ENCODE measurements at places on chromosomes 6 and 20. TPM values are rescaled to one million over a fixed set of nuclear protein-coding genes. Genes with fewer than 3 reads are reported as not detected.

DNA sequence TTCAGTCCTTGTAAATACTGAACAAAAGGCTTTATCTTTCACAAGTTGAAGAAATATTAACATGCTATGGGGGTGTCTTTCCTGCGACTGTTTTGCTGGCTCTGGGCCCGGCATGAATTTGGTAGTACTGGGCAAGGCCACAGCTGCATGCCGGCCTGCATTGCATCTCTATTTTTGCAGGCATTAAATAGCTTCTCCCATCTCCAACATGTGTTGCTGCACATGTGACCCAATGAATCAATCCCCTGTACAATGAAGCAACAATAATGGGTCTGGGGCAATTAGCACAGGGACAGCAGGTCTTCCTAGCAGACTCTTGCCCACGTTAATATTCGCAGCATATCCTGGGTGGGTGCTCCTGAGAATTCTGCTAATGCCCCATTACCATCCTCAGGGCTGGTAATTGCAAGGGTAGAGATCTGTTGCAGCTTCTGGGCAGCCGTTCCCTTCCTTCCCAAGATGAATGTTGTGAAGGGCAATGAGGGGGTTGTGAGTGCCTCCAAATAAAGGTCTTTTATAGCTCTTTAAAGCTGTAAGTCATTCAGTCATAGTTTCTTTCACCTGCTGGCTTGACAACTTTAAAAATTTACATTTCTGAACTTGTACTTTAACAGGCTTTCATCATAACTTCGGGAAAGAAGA lies 24.3 kb upstream of the CDYL start:
- H3K27me3 ChIP-seq = no peaks in the 10 kb centered on the region
- H3K27ac ChIP-seq = no peak overlapping the region
- H3K4me3 ChIP-seq = no peak overlapping the region
- H3K36me3 ChIP-seq = no peaks in the 10 kb centered on the region
- no peaks in the 10 kb centered on the region for H3K4me1 ChIP-seq

Gene SSTR4
- total RNA-seq = not detected

- H3K27me3 ChIP-seq = no peaks in the 10 kb centered on the region
- H3K4me1 ChIP-seq = peaks cover 13% of the 10 kb centered on the region
- H3K27ac ChIP-seq = no peak overlapping the region
These were observed 12.2 kb upstream of the ARMC2 start for GRCh38 chr6:108836061-108836460.

GRCh38 chr6:149218471-149218870 lies 99.0 kb upstream of the TAB2 start:
- H3K36me3 ChIP-seq = no peaks in the 10 kb centered on the region
- no peak for DNase-seq
- no peaks in the 10 kb centered on the region for H3K27me3 ChIP-seq
- H3K4me3 ChIP-seq = no peak overlapping the region
- no peak overlapping the region for H3K27ac ChIP-seq
- peaks cover 4% of the 10 kb centered on the region for H3K4me1 ChIP-seq

Gene FOXP4
- total RNA-seq = 10.9 TPM

DNA sequence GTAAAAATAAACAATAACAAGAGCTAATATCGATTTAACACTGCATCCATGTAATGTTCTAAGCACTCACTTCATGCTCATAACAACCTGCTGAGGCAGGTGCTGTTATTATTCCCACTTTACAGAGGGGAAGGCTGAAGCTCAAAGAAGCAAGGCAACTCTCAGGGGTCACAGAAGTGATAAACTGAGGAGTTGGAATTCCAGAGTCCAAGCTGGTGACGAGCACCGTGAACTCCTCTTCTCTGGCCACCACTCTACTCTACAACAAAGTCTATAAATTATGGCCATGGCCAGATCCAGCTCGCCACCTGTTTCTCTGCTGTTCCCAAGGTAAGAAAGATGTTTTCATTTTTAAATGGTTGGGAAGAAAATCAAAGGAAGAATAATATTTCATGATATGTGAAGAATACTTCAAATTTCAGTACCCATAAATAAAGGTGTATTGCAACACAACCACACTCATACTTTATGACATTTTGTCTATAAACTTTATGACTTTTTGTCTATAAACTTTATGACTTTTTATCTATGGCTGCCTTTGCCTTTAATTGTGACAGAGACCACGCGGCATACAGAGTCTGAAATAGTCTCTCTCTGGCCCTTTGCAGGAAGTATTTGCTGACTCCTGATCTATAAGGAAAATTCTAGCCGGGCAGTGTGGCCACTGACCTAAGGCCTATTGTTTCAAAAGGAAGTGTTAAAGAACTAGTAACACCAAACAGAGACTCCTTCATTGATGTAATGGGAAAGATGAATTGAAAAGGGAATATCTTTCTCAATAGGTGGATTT lies 113.2 kb upstream of the KCNG1 start:
- no peaks in the 10 kb centered on the region for H3K36me3 ChIP-seq
- no peak for DNase-seq
- H3K27ac ChIP-seq = no peak overlapping the region

DNA sequence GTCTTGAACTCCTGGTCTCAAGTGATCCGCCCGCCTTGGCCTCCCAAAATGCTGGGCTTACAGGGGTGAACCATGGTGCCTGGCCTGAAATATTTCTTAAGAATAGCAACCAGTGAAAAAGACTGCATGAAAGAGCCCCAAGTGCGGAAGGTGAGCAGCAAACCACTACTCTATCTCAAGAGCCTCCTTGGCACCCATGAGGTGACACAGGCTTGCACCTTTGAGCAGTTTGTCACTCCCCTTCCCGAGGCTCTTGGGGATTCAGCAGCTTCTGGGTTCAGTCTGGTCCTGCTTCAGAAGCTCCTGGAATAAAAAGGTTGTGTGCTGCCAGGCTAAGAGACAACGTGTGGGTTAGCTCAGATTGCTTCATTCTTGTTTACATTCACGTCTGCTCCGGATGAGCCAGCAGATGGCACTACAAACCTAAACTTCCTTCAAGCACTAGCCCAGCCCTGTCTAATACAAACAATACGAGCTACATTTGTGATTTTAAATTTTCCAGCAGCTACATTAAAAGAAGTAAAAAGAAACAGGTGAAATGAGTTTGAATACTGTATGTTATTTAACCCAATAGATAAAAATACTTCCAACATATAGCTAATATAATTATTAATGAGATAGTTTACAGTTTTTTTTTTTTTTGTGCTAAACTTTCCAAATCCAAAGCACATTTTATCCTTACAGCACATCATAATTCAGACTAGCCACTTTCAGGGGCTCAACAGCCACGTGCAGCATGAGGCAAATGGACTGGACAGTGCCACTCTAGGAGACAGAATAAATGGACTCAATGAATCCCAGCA lies 46.2 kb downstream of the GJA10 start:
- peaks cover 17% of the 10 kb centered on the region for H3K4me1 ChIP-seq
- no peaks in the 10 kb centered on the region for H3K27me3 ChIP-seq

DNA sequence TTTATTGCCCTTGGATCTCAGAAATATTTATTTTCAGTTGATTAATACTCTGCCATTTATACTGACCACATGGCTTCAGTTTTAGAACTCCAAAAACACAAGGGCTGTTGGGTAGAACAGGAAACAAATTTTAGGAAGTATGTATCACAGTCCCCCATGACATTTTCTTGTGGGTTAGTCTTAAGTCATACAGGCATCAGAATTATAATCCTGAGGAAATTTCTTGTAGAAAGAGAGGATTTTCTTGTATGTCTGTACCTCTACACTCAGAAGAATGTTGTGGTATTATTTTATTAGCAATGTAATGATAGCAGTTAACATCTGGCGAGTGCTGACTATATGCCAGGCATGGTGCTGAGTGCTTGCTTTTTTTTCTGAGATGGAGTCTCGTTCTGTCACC lies 302.9 kb downstream of the CLIC5 start:
- H3K36me3 ChIP-seq = no peaks in the 10 kb centered on the region
- DNase-seq = no peak
- H3K27me3 ChIP-seq = peaks cover 21% of the 10 kb centered on the region
- H3K4me1 ChIP-seq = peaks cover 6% of the 10 kb centered on the region
- no peak overlapping the region for H3K27ac ChIP-seq

DNA sequence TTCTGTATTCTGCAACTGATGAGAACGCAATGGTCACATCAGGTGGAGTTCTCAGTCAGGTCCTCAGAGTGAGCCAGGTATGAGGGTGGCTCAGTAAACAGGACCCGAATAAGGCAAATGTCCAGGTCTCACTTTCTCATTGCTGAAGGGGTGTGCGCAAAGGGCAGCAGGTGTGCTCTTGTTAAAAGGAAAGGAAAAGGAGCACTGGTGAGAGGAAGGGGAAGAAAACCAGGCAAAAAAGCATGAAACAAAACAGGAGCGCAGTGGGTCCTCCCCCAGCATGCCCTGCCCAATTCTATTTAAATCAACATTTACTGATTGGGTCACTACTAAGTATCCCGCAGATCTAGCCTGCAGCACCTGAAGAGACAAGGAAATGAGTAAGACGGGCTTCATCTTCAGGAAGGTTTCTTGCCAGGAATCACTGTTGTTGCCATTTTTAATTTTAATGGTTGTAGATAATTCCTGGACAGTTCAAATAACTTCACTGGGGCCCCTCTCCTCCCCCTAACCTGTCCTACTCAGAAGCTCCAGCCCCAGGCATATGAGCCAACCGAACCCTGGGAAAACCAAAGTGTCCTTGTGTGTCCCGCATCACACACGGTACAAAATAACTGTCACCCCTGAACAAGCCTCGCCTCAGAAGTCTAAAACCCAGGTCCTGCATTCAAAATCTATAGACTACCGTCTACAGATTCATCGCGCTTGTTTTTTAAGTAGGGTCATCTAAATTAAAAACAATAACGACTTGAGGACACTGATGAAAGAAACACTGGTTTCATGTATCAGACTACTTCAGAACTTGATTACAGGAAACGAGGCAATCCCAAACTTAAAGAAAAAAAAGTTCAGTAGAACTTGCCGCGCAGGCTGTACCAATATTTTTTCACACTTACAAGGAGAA lies 980 bp downstream of the MBOAT1 start:
- H3K4me3 ChIP-seq = peak overlapping the region; percentile 79
- peak overlapping the region; percentile 92 for H3K27ac ChIP-seq
- no peaks in the 10 kb centered on the region for H3K36me3 ChIP-seq
- peaks cover 48% of the 10 kb centered on the region for H3K4me1 ChIP-seq

DNA sequence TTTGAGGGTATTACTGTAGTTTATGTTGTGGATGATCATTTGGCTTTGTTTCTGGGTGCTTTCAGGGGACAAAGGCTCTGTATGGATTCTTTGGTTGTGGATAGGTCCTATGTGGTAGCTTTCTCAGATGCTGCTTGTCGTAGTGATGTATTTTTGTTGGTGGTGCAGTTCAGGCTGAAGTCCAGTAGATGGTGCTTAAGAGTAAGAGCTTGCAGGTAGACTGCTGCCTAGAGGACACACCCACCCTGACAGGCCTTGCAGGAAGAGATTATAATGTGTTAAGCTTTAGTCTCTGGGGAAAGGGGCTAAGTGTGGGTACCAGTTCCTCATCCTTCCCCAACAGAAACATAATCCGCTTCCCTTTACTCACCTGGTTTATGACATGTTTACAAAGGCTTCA lies 62.6 kb upstream of the ADGRB3 start:
- no peak overlapping the region for H3K27ac ChIP-seq
- H3K36me3 ChIP-seq = no peaks in the 10 kb centered on the region
- no peak for DNase-seq

Gene RIPPLY2
- total RNA-seq = not detected

DNA sequence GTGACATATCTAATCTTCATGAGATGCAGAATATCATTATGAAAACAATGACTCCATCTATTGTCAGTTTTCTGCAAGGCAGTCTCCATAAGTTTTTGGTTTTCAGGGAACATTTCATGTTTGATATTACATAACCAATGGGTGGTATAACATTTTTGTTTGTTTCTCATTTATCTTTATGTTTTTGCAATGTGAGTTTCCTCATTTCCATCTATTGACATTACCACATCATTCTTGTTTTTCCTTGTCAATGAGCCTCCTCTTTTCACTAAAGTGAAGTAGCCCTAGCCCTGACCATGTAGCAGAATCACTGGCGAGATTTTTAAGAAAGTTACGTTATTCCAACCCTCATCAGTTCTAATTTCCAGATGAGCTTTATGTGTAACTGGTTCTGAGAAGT lies 4.4 kb downstream of the EFHC1 start:
- no peaks in the 10 kb centered on the region for H3K36me3 ChIP-seq
- H3K4me3 ChIP-seq = no peak overlapping the region
- no peak for DNase-seq
- no peaks in the 10 kb centered on the region for H3K27me3 ChIP-seq
- peaks cover 7% of the 10 kb centered on the region for H3K4me1 ChIP-seq
- H3K27ac ChIP-seq = no peak overlapping the region

DNA sequence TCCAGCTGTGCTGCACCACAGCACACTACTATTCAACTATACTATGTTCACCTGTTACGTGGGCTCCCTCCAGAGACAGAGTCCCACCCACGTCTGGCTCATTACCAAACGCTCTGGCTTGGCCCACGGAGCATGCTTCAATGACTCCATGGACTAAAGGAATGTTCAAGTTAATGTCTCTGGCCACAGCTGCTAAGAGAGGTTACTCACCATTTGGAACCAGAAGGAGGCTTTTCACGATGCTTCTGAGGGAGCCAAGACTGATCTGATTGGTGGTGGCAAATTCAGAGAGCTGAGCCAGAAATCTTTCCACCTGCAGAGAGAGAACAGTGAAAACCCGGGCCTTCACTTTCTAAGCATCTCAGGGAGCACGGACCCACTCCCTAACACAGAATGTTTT lies 15.6 kb downstream of the COMMD7 start:
- H3K36me3 ChIP-seq = peaks cover 16% of the 10 kb centered on the region
- H3K27me3 ChIP-seq = no peaks in the 10 kb centered on the region
- no peak overlapping the region for H3K4me3 ChIP-seq
- no peaks in the 10 kb centered on the region for H3K4me1 ChIP-seq
- DNase-seq = no peak
- H3K27ac ChIP-seq = no peak overlapping the region

GRCh38 chr6:116287689-116288282 lies 8.1 kb upstream of the TSPYL1 start:
- H3K36me3 ChIP-seq = no peaks in the 10 kb centered on the region
- no peaks in the 10 kb centered on the region for H3K4me1 ChIP-seq
- no peak for DNase-seq
- no peak overlapping the region for H3K27ac ChIP-seq
- H3K27me3 ChIP-seq = no peaks in the 10 kb centered on the region

DNA sequence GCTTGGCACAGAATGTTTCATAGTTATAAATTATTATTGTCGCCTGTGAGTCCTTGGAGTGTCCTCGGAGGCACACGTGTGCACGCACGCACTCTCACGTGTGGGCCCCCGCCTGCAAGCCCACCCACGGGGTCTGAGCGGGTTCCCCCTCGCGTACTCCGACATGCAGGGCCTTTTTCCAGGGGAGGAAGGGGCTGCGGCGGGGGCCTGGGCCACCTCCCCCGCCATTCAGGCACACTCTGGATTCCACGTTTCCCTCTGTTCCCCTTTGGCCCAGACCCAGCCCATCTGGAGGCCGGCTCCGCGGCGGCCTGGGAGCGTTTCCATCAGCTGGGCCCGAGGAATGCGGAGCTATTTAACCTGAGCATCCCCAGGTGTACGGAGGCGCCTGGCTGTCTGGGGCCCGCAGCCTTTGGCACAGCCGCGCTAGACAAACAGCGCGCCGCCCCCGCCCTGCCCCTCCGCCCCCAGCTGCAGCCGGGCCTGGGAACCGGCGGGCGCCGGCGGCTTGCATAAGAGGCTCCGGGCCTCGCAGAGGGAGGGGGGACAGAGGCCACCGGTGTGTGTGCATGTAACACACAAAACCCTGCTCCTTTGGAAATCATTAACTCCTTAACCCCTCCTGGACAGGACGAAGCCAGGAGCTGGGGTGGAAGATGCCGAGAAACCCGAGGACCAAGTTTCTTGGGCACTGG lies 3.3 kb downstream of the ID1 start:
- DNase-seq = no peak
- H3K36me3 ChIP-seq = no peaks in the 10 kb centered on the region
- peak overlapping the region; percentile 72 for H3K4me3 ChIP-seq
- peaks cover 52% of the 10 kb centered on the region for H3K4me1 ChIP-seq

Gene SLC17A3
- not detected for total RNA-seq

GRCh38 chr20:57708694-57709673 lies 831 bp downstream of the PMEPA1 start:
- H3K4me3 ChIP-seq = peak overlapping the region; percentile 67
- DNase-seq = no peak
- peak overlapping the region; percentile 88 for H3K27ac ChIP-seq
- peaks cover 59% of the 10 kb centered on the region for H3K4me1 ChIP-seq
- H3K36me3 ChIP-seq = no peaks in the 10 kb centered on the region

Measured in esophagus muscularis mucosa (tissue), 4 donors.